NCI-H1105 (cell line): ENCODE measurements at places on chromosomes 1 and 21.

GRCh38 chr1:52636721-52637695, 4.0 kb downstream of the SHISAL2A start:
- DNase-seq = no peak

- no peak for DNase-seq
These were observed 18.4 kb downstream of the RIT1 start for GRCh38 chr1:155892796-155893195.

- no peak for DNase-seq
These were observed 185.1 kb downstream of the LRRC7 start for GRCh38 chr1:69752831-69753230.

DNA sequence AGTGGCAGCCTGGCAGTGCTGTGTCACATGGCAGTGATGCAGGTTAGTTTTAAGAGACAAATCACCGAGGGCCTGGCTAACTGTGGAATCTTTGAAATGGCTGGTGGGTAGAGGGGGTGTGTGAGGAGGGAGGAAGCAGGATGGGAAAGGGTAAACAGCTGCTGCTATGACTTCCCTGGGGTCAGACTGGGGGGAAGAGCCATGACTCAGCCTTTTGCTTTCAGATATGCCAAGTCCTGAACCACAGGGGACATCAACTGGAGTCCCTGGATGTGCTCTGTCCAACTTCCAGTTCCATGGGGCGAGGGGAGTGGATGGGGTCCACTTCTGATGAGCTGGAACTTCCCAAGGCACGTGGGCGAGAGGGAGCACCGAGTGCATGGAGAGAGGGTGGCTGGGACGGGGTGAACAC, 121.1 kb upstream of the ADAR start:
- no peak for DNase-seq

- DNase-seq = no peak
These were observed 330.9 kb downstream of the CHRM3 start for GRCh38 chr1:239717097-239717917.

GRCh38 chr1:79113836-79114235, 107.3 kb upstream of the ADGRL4 start:
- no peak for DNase-seq

DNA sequence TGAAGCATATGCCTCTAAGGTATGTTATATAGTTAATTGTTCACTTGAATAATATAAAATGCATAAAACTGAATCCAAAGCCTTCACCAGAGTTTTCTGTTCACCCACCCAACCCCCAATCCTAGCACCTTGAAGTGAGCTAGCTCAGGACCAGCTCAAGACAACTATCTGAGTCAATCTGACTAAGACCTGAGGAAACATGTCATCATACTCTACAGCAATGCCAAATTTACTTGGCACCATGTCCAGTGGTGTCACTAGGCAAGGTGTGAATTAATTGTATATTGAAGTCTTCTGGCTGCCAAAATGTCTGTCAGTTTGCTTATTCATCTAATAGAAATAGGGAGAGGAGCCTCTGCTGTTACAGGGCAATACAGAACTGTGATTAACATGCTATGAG, 3.8 kb downstream of the DNASE2B start:
- no peak for DNase-seq

DNA sequence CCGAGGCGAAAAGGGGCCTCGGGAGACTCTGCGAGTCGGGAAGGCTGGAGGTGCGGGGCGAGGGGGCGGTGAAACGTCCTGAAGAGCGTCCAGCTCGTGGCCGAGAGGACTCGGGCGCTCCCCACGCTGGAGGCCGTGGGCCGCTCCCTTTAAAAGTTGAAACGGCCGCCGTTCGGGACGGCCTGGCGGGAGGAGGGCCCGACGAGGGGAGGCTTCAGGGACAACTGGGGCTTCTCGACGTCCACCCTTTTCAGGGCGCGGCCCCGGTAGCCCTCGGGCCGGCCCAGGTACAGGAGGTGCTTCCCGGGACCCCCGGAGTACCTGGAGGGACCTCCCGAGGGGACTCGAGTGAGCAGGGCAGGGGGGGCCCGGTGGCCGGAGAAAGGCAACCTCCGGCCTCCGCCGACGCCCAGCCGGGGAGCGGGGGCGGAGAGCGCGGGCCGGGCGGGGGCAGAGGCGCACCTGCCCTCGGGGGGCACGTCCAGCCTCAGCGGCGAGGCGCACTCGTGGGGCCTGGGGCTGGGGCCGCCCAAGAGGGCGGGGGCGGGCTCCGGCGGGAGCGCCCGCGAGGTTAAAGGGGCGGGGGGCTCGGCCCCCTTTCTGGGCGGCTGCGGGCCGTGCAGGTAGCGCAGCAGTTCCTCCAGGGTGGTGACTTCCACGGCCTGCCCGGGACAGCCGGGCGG, 14.0 kb downstream of the SEMA6C start:
- no peak for DNase-seq

DNA sequence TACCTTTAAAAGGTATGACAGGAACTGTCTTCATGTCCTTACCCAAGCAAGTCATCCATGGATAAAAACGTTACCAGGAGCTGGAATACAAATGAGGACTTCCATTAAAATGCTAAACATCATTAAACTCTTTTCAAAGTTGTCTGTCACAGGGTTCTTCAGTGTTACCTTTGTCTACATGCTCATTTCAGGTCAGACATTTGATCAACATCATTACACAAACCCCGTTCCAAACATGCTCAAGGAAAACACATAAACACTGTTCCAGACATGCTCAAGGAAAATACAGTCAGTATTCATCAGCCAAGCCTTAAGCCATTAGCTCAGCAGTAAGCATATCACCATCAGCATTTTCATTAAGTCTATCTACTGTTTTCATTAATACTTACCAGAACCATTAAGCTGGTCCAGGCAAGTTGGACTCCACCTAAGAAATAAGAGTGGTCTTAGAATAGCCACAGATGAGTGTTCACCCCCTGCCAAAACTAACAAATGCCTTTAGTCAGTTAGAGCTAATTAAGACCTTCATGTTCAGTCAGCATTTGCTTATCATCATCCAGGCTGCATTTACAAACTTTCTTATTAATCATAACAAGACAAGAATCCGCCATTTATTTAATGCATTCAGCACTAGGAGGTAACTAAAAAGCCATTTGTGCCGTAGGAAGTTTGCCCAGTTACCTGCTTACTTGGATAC, 2.2 kb downstream of the GAS5 start:
- no peak for DNase-seq

DNA sequence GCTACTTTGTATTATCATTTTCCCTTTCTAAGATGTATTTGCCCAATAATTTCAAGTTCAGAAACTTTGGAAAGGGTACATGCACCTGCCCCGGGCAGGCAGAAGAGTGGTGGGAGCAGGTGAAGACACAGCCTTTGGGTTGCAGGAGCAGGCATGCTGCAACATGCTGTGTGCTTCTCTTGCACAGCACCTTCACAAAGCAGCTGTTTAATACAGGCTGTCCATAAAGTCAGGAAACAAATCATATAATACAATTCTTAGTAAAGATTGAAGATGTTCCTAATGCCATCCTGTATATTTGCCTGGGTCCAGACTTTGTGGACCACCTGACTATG, 182.9 kb downstream of the ZNF281 start:
- peak; percentile 63 for DNase-seq

DNA sequence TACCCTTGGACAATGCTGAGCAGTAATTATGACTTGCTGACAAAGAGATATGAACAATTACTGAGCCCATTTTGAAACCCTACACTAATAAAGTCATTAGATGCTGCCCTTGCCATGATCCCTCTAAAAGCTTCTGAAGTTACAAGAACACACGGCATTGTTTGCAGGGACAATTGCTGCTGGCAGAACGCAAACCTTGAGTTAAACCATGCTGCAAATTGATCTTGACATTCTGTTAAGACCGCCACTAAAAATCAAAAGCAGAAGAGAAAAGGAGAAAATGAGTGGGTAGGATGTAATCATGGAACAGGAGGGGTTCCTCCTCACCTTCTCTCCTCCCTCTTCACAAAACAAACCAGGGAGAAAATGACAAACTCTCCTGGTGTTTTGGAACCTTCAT, 136.2 kb upstream of the DMRTA2 start:
- peak; percentile 85 for DNase-seq

DNA sequence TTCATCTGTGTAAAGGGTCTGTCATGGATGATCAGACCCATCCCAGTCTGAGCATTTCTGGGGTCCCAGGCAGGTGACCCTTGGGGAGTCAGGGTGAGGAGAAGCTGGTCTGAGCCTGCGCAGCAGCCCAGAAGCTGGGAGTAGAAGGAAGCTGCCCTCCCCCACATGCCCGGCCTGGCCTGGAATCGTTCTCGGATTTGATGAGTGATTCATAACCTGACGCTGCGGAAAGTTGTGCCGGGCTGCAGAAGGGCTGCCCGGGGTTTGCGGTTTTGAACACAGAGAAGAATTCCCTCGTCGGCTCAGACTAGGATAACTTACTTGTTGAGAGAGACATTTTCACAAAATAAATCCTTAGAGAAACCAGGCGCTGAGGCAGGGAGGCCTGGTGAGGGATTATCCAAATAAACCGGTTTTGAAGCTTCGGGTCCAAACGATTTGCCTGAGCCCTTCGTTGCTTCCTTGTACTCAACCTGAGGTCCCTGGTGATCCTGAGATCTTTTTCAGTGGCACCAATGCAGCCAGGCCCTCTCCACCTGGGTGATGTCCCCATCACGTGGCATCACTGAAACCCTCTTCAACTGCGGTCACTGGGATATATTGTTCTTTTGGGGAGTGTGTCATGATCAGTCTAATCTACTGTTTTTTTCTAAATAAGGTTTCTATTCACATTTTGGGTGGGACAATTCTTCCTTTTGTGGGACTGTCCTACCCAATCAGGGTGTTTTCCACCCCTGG, 29.2 kb downstream of the EPHB2 start:
- no peak for DNase-seq

- no peak for DNase-seq
These were observed 270.9 kb upstream of the DUSP10 start for GRCh38 chr1:222012816-222013215.

GRCh38 chr1:217525773-217526490, 105.0 kb downstream of the GPATCH2 start:
- no peak for DNase-seq

DNA sequence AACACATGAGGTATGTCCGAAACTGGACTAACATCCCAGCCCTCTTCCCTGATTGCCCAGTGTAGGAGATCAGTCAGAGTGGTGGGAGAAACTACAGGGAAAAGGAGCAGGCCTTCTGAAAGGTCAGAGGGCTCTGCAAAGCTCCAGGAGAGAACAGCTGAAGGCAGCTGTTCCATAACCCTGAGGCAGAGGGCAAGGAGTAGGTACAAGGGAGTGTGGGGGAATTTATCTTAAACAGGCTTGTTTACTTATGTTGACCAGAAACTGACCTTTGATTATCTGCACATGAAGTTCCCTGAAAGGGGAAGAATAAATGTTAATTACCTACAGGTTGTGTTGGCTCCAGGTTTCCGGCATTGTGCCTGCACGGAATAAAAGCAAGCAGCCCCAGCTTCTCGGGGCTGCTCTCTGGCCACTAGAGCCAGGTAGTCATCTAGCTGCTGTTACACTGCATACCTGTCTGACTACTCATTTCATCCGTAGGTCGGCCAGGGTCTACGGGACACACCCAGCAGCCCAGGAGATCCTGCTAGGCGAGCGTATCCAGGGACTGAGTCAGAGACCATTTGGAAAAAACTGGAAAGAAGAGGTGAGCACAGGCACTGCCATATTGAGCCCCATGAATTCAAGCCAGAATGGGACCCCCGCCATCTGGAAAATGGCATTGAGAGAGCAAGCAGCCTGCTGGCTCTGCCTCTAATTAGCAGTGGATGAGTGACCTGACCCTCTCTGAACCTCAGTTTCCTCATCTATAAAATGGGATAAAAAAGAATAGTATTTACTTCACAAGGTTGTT, 14.9 kb upstream of the PAQR7 start:
- no peak for DNase-seq

DNA sequence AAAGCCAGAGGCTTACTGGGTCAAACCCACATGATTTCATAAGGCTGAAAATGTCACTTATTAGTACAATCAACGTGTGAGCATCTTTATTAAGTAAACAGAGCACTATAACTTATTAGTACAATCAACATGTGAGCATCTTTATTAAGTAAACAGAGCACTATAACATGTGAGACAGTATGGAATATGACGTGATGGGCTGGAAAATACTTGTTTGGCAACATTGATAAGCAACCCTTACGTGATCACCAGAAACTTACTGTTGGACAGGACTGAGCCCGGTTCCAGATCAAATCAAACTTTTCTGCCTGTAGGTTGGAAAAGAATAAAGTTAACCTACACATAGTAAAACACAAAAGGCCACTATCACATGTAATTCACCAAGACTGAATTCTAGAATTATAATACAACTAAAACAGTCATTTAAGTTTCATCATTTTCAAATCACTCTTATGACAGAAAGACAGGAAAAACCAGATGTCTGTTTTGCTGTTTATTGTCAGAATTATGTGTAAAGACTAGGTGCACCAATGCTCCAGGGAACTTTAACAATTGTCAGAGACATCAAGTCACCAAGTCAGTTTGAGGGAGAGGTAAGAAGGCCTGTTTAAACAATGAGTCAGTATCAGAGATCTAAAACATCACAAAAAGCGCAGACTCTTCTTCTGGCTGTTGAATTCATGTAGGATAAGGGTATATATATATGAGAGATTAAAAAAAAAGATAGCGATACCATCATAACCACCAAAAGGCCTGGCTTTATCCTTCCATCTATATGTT, 15.7 kb downstream of the ATPAF1 start:
- no peak for DNase-seq

GRCh38 chr1:7651203-7651602, 119.9 kb upstream of the VAMP3 start:
- DNase-seq = peak; percentile 85

GRCh38 chr1:59687081-59687480, 127.7 kb upstream of the HOOK1 start:
- DNase-seq = no peak

DNA sequence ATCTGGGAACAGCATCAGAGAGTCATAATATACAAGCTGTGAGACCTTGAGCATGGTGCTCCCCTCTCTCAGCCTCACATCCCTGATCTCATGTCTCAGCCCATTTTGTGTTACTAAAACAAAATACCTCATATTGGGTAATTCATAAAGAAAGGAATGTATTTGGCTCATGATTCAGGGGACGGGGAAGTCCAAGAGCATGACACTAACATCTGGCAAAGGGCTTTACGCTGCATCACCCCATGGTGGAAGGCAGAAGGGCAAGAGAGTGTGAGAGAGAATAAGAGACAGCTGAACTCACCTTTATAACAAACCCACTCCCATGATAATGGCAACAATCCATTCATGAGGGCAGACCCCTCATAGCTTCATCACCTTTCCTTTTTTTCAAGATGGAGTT, 36.5 kb downstream of the RNASEL start:
- DNase-seq = no peak

DNA sequence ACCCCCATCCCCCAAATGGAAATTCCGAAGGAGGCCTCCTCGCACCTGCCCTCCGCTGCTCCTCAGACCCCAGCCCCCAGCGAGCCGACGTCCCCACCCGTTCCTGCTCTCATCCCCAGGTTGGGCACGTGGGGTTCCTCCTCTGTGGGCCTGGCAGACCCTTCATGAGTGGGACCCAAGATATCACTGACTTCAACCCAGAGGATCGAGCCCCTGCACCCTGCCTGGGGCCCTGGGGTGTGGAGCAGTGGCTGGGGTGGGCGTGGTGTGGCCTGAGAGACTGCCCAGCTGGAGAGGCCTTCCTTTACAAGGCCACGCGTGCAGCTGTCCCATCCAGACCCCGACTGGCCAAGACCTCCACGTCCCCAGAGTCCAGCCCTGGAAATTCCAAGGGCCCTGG, 17.6 kb upstream of the ARHGEF16 start:
- no peak for DNase-seq
